Activated CD4-positive, alpha-beta memory T cell treated with anti-CD3 and anti-CD28 coated beads, Interleukin-2, amount 10 ng/mL, durations not matched to agents 7 days and 5 days (primary cell): ENCODE measurements at places on chromosomes 7 and 10. TPM values are rescaled to one million over a fixed set of nuclear protein-coding genes. Genes with fewer than 3 reads are reported as not detected.

GRCh38 chr7:6436385-6436685, 11.4 kb downstream of the DAGLB start:
- peak overlapping the region; percentile 15 for H3K4me3 ChIP-seq
- H3K27ac ChIP-seq = peak overlapping the region; percentile 73
- H3K27me3 ChIP-seq = no peaks in the 10 kb centered on the region

DNA sequence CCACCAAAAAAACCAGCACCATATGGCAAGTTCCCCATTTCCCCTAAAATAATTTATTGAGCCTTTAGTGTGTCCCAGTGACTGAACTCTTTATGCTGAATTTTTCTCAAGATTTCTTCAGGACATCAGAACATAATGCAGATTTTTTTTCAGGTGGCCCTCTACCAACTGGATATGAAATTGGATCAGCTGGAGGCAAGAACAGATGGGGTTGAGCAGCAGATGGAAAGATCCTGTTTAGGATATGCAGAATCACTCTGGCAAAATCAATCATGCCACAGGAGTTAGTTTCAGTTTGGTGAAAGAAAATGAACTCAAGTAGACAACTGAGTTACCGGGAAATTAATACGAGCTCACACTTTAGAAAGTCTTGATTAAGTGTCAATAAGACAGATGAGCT, 761.5 kb upstream of the C7orf33 start:
- no peak overlapping the region for H3K4me3 ChIP-seq
- no peaks in the 10 kb centered on the region for H3K4me1 ChIP-seq
- no peaks in the 10 kb centered on the region for H3K27me3 ChIP-seq
- H3K36me3 ChIP-seq = no peaks in the 10 kb centered on the region
- no peak overlapping the region for H3K27ac ChIP-seq

DNA sequence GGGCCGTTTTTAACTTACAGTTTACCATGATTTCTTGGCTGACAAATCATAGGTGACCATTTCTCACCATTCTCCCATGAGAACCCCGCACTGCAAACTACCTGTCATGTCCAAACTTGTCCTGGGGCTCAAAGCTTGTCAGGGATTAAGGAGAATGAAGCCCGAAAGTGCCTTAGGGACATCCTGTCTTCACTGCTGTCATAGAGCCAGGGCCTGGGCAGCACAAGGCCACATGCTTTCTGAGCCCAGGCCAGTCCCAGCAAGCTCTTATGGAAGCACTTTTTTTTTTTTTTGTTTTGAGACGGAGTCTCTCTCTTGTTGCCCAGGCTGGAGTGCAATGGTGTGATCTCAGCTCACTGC, 33.9 kb downstream of the CCM2 start:
- DNase-seq = no peak
- no peak overlapping the region for H3K4me3 ChIP-seq
- no peaks in the 10 kb centered on the region for H3K27me3 ChIP-seq
- peak overlapping the region; percentile 79 for H3K27ac ChIP-seq

Gene TUBB8
- not detected for total RNA-seq

Gene SLC26A3
- total RNA-seq = not detected

DNA sequence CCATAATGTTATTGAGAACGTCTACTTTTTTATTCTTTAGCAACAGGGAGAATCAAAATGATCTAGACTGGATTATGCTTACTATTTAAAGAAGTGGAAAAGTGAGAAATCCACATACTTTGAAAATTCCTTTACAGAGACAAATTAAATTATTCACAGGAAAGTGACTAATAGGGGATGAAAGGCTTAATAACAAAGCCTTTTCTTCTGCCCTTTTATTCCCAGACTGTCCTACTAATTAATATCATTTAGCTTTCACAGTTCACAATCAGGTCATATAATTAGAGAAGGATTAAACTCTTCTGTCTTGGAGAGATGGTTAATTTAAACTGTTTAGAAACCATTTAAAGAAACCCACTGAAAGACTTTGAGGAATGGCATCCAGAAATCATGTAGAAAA, 58.8 kb downstream of the ARL4A start:
- H3K27me3 ChIP-seq = no peaks in the 10 kb centered on the region
- no peaks in the 10 kb centered on the region for H3K36me3 ChIP-seq
- no peak overlapping the region for H3K4me3 ChIP-seq
- DNase-seq = no peak
- no peaks in the 10 kb centered on the region for H3K4me1 ChIP-seq

Gene GSTO2
- total RNA-seq = 1.8 TPM

DNA sequence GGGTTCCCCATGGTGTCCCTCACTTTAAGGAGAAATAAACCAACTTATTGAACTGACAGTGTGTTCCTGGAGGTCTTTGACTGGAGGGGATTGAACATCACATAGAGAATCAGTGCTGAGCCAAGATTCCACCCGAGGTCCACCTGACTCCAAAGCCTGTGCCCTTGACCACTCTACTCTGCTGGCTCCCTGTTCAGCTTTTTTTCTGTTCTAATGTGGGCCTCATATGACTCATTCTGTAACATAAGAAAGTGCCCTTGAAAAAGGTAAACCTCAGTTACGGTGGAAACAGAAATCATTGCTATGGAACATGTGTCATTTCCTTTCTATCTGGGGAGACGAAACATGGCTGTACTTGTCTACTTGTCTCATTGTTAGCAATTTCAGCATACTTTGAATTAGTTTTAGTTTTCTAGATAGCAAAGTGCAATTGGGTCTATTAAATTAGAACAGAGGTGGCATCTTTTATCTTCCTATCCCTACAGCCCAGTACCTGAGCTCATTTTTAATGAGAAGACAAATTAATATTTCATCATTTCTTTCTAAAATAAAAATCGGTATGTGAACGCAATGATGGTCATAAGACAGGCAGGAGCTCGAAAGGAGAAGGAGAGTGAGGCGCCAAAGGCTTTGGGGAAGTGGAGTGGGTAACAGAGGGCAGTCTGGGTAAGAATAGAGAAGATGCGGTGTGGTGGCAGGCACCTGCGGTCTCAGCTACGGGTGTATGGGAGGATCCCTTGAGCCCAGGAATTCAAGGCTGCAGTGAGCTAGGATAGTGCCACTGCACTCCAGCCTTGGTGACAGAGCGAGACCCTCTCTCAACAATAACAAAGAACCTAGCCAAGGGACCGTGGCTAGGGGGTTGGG, 1.5 kb downstream of the GSDME start:
- H3K27me3 ChIP-seq = peaks cover 61% of the 10 kb centered on the region
- DNase-seq = no peak
- H3K36me3 ChIP-seq = no peaks in the 10 kb centered on the region
- peaks cover 25% of the 10 kb centered on the region for H3K4me1 ChIP-seq
- H3K27ac ChIP-seq = peak overlapping the region; percentile 25
